ENCODE measurements at places on chromosomes 16 and 17. TPM values are rescaled to one million over a fixed set of nuclear protein-coding genes. Genes with fewer than 3 reads are reported as not detected.

GRCh38 chr17:19705771-19706770, 10.3 kb downstream of the SLC47A2 start:
- H3K4me3 ChIP-seq = no peak overlapping the region
- no peaks in the 10 kb centered on the region for H3K27me3 ChIP-seq
- H3K27ac ChIP-seq = no peak overlapping the region
- H3K4me1 ChIP-seq = peaks cover 38% of the 10 kb centered on the region

Gene GPR139
- not detected for total RNA-seq

GRCh38 chr17:65079489-65079900, 23.0 kb upstream of the GNA13 start:
- H3K27me3 ChIP-seq = no peaks in the 10 kb centered on the region
- H3K27ac ChIP-seq = peak overlapping the region; percentile 51
- peaks cover 10% of the 10 kb centered on the region for H3K4me1 ChIP-seq
- DNase-seq = peak; percentile 53

- no peak for DNase-seq
- H3K4me1 ChIP-seq = peaks cover 21% of the 10 kb centered on the region
- H3K27ac ChIP-seq = no peak overlapping the region
- peaks cover 17% of the 10 kb centered on the region for H3K36me3 ChIP-seq
These were observed 115.4 kb upstream of the CDC42EP4 start for GRCh38 chr17:73427198-73427597.

Gene HYDIN
- 0.66 TPM for total RNA-seq
